Activated effector memory CD4-positive, alpha-beta T cell treated with Interleukin-2 at 50 U/mL for 16 hours (primary cell): ENCODE measurements at places on chromosomes 2 and 18.

GRCh38 chr2:205052781-205053180 is 507.5 kb downstream of the PARD3B start:
- no peak for DNase-seq

- DNase-seq = no peak
Observed at GRCh38 chr18:24071779-24072178, 57.2 kb downstream of the TTC39C start.

DNA sequence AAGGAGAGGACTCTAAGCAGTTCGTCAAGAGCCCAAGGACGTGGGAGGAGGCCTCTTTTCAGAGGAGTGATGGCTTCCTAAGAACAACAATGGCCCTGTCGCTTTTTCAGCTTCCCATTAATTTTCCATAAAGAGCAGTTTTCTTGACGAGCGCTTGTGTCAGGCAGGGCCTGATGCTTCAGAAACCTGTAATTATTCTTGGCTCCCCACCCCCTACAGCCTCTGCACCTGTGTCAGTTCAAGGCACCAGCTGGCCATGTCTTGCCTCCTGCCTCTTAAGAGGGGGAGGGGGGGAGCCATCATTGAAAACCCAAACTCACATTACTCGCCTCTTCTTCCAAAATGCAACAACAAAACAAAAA is 32.3 kb downstream of the KLF7 start:
- no peak for DNase-seq

DNA sequence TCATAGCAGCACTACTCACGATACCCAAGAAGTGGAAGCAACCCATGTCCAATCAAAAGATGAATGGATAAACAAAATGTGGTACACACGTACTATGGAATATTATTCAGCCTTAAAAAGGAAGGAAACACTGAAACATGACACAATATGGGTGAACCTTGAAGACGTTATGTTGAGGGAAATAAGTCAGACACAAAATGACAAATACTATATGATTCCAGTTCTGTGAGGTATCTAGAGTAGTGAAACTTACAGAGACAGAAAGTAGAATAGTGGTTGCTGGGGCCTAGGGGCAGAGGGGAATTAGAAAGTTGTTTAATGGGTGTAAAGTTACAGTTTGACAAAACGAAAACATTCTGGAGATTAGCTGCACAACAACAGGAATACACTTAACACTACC is 24.7 kb downstream of the TLK1 start:
- no peak for DNase-seq

- no peak for DNase-seq
Observed at GRCh38 chr2:64639691-64640090, 14.0 kb downstream of the SERTAD2 start.

DNA sequence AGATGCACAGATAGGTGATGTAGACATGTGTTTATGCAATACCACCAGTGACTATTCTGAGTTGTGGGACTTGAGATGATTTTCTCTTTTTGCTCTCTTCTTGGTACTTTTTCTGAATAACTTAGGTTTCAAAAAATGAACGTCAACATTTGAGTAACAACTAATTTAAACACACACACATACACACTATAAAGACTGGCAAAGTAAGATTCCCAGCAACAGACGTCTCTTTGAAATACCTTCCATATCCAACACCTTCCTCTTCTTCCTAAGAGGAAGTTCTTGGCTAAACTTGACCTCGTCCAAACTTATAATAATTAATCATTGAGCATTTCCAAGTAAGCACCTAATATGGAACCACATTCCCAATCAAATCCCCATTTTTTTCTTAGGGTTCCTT is 81.6 kb upstream of the RGPD4 start:
- DNase-seq = no peak

- no peak for DNase-seq
Observed at GRCh38 chr2:216830346-216830745, 29.5 kb downstream of the TNP1 start.

DNA sequence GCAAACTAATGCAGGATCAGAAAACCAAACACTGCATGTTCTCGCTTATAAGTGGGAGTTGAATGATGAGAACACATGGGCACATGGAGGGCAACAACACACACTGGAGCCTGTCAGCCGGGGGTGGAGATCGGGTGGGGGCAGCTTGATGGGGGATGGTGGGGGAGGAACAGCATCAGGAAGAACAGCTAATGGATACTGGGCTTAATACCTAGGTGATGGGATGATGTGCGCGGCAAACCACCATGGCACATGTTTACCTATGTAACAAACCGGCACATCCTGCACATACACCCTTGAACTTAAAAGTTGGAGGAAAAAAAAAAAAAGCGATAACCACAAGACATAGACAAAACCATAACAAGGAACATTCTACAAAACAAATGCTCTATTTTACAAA is 10.4 kb downstream of the CHMP3 start:
- DNase-seq = no peak

GRCh38 chr2:8121826-8122513 is 559.9 kb upstream of the ID2 start:
- no peak for DNase-seq

GRCh38 chr18:52216109-52216508 is 123.9 kb upstream of the DCC start:
- no peak for DNase-seq

DNA sequence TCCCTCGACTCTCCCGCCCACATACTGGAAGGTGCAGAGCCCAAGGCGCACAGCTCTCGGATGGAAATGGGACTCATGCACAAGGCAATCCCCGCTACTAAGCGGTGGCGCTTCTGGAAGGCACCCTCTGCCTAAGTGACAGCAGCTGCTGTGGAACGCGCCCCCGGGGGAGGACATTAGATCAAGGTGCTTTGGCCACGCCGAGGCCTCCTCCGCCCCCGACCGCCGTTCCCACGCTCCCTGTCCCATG is 202 bp downstream of the MCEE start:
- DNase-seq = no peak

DNA sequence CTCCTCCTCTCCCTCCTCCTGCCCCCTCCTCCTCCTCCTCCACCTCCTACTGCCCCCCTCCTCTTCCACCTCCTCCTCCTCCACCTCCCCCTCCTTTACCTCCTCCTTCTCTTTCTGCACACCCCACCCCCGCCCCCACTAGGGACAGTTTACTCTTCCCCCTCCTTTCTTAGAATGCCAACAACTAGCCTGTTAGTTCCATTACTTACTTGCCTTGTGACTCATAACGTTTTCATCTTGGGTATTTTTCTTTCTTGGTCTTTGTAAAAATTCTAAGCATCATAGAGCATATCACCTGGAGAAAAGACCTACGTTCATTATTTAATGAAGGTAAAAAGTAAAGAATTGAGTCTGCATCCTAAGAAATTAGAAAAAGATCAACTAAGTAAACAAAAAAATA is 165.3 kb downstream of the NEDD4L start:
- no peak for DNase-seq

DNA sequence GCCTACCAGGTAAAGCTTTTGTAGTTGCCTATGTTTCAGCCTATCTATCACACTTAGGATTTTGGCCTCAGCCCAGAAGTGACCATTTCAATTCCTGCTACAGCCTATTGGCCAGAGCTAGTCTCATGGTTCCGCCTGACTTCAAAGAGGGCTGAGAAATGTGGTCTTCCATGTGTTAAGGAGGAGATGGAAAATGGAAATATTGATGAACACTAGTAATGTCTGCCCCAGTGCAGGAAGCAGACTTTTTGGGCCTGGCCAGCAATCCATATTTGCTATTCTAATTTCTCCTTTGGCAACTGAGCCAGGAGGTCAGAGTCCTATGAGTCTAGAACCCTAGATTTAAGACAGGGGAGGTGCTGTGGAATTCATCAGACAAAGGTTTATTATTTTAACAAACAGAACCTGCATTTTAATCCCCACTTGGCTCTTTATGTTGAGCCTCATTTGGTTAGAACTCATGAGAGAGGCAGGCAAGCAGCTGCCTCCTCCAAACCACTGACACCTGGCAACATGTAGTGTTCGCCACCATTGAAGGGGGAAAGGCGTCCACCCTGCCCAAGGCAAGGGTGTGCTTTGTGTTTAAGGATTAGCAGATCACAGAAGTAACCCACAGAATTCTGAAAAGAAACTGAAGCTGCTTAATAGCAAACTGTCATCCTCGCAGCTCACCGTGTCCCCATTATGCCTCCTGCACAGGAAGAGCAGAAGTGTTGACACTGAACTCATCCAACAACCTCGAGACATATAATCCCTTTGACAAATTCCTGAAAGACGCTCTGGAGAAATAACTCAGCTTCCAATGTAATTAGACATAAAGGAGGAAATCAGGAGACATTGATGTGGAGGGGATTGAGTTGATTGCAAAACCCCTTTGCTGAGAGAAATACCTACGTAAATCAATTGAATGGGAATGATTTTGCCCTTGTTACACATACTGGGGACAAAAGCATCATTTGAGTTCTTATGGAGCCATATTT is 47.7 kb upstream of the SCG2 start:
- DNase-seq = no peak

GRCh38 chr2:231883468-231883881 is 42.7 kb downstream of the NPPC start:
- DNase-seq = no peak

GRCh38 chr2:169232551-169233154 is 129.7 kb downstream of the LRP2 start:
- no peak for DNase-seq

DNA sequence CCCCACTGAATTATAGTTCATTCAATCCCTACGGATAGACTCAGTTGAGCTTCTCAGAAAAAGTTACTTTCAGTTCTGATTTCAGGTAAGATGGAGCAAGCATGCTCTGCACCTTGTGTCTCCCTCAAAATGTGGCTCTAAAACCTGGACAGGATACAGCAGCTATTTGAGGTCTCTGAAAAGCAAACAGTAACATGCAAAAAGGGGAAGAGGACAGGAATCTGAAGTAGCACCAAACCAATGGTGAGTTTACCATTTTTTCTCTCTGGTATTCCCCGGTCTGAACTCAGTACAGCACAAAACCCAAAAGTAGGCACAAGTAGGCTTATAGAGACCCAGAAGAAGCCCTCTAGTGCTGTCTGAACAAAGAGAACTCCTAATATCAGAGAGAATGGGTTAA is 34.1 kb downstream of the LANCL1 start:
- no peak for DNase-seq

DNA sequence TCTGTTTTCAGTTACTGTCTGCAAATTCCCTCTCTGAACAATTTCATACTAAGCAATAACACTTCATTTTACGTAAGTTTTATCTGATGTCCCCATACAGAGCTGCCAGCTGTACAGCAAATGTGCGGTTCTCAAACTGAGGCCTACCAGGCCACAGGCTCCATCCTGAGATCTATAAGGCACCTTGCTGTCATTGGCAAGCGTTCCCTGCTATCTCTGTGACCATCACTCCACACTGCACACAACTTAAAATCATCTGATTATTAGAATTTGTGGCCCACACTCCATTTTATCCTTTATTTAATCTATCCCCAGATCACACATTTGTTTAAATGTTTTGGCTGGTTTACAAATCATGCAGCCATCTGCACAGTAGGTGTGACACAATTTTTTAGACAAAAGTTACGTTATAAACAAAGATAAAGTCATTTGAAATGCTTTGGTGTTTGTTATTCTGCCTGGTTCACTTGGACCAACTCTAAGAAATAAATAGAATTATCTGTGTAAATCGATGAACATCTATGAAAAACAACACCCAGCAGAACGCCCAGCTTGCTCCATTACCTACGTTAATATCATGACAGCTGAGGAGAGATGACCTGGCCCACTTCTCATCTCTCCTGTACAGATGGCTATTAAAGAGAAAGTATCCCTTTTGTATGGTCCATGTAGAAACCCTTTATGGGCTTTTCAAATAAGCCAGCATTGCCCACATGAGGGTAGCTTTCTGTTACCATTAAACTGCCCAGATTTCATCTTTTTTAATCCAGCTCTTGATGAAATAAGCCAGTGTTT is 162.4 kb downstream of the ZNF521 start:
- DNase-seq = no peak

GRCh38 chr2:77813599-77813998 is 291.4 kb upstream of the LRRTM4 start:
- DNase-seq = no peak

DNA sequence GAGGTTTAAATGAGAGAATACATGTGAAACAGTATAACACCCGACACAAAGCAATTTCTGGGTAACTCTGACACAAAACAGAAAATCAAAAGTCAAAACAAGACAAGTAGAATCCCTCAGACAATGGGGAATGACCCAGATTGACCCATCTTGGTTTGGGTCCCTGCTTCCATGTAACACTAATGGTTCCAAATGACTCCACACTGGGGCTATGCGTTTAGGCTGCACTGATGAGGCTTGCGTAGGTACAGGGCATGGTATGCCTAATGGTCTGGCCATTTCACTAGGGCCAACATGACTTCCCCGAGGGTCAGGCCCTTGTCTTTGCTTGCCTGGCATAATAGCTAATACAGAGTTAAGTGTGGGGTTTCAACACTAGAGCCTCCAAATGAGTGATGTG is 27.2 kb upstream of the NFE2L2 start:
- DNase-seq = no peak

GRCh38 chr18:10518595-10519255 is 7.1 kb upstream of the NAPG start:
- DNase-seq = no peak

- DNase-seq = no peak
Observed at GRCh38 chr2:241219030-241219382, 30.5 kb downstream of the ANO7 start.

- DNase-seq = no peak
Observed at GRCh38 chr2:44736270-44736942, 205.1 kb upstream of the SIX3 start.

GRCh38 chr2:99675130-99675661 is 185.4 kb upstream of the REV1 start:
- no peak for DNase-seq

DNA sequence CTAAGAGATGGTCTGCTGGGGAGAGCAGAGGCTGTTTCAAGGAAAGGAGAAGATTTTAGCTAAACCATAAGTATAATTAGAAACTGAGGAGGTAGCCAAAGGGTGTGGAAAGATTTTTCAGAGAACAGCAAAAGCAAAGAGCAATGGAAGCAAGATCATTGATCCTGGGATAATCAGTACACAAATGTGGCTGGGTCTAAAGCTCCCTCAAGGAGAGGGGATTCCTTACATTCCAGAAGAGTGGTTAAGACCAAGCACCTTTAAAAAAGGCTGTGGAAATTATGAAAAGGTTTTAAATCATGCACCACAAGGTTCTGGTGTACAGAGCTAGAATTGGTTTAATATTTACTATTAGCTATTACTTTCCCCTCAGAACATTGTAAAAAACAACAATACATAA is 246.0 kb upstream of the UBE2E3 start:
- no peak for DNase-seq

DNA sequence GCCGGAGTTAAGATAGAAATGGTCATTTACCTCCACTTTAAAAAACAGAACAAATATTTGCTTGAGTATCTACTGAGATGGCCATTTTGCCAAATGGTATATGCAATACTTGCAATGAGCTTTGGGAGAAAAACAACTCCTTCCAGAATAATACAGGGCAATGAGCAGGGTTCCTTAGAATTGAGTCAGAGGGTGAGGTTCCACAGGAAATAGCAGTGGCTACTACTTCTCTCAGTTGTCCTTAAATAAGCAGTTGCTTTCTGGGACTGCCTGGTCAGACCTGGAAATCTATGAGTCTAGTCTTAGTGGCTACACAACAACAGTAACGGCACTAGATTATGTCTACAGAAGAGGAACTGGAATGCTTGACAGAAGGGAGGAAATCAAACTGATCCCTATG is 80.9 kb upstream of the CCDC85A start:
- no peak for DNase-seq
